ENCODE measurements at places on chromosomes 4 and X.

DNA sequence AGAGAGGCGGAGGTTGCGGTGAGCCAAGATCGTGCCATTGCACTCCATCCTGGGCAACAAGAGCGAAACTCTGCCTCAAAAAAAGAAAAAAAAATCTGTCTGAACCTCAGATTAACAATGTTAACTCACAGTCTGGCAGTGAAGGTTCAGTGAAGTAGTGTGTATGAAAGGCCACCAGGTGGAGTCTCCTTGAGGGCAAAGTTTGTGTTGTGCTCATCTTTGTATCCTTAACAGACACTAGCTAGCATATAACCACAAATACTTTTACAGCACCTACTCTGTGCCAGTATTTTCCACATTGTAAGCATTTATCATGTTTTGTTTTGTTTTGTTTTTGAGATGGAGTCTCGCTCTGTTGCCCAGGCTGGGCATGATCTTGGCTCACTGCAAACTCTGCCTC, 46.0 kb upstream of the MGST2 start:
- DNase-seq: no peak

- DNase-seq: no peak
Observed at GRCh38 chr4:138689187-138689586, 326.4 kb upstream of the NOCT start.

DNA sequence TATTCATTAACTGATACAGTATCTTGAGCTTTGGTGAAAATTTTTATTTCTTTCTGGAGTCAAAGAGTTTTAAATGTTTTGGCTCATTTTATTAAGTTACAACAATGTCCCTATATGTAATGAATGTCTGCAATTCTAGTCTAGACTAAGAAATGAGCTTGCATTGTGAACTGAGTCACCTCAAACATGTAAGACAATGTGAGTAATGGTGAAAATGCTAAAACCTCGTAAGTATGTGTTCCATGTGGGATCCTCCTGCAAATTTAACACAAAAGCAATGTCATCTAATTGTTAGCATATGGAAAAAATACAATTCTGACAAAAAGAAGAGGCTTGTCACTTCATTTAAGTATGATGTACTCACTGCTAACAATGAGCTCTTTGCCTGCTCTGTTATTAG, 480.5 kb upstream of the FSTL5 start:
- no peak for DNase-seq

GRCh38 chrX:30895370-30895769, 6.3 kb upstream of the TAB3 start:
- no peak for DNase-seq

DNA sequence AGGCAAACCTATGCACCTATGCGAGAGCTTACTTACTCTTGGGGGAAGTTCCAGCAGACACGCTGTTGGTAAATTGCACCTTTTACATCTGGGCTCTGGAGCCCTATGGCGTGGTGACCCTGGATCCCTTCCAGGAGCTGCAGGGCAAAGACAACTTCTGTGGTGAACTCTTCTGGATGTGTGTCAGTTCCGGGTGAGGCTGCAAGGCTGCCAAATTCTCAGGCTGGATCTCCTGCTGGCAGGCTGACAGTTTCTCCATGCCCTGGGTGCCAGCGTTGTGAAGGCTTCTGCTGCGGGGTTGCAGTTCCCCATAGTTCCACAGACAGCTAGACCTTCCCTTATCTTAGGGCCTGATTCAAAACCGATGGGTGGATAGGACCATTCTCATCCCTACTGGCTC, 37.9 kb downstream of the RAP2C start:
- DNase-seq: no peak

- DNase-seq: no peak
Observed at GRCh38 chr4:73891739-73892405, 22.7 kb downstream of the CXCL1 start.

DNA sequence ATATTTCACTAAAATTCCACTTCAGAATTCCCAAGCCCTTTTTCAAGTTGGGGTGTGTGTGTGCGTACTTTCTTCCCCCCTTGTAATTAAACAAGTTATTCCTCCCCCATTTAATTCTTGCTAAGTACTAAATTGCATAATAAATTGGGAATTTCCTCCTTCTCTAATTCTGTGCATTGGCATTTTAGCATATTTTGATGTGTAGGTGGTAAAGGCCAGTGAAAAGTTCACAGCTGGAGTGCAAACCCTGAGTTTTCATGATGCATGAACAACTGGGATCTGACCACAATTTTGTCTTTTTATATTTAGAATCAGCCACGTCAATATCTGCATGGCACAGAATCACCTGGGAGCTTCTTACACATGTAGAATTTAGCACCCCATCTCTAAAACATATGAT, 18.5 kb downstream of the ANXA3 start:
- DNase-seq: no peak

DNA sequence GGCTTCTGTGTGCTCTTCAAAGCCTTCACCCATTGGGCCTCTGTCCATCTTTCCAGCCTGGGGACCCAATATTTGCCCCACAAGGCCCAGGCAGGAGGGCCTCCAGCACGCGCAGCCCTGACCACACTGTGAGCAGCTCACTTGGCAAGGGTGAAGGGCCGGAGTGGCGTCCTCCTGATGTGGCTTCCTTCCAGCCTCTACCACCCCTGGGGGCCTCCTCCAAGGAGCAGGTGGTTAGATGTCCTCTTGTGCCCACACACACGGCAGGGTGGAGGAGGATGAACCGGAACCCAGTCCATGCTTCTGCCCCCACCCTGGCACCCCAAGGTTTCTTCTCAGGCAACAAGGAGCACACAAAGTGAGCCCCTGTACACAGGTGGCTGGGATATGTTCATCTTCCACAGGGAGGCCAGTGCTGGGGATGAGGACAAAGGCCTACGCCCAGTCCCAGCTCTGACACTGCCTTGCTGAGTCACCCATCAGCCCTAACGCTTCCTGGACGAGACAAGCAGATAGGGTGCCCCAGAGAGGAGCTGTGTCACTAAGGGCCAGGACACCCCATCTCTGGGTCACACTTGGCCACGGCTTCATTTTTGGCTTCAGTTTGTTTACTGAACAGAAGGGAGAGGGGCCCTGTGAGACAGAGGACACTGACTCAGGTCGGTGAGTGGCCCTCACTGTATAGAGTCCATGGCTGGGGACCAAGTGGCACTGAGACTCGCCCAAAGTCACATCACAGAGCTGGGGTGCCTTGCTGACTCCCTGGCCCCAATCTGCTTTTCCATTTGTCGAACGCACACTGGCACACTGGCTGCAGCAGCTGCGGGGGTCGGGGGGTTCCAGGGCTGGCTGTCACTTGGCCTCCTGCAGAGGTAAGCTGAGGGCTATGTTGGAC, 1.9 kb downstream of the UBL4A start:
- DNase-seq: no peak

DNA sequence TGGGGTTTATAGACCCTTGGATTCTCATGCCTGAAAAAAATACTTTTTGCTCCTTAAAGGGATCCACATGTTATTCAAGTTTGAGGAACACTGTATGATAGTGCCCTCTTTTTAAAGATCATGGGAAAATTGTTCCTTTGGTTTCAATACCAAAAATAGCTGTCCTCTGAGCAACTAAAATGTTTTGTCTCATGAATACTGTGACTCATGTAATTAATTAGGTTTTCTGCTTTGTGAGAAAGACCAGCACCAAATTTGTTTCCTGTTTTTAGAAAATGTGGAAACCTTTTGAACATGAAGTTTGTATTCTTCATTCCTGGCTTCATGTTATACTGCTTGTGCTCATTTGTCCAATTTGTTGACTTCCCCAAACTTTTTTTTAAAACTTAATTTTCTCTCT, 127.6 kb upstream of the SH3RF1 start:
- no peak for DNase-seq

- no peak for DNase-seq
Observed at GRCh38 chrX:41785685-41786084, 61.7 kb downstream of the GPR82 start.

GRCh38 chr4:155237567-155237966, 29.1 kb downstream of the NPY2R start:
- DNase-seq: no peak

GRCh38 chrX:38382663-38383062, 30.3 kb downstream of the OTC start:
- DNase-seq: no peak

- DNase-seq: no peak
Observed at GRCh38 chr4:74524985-74525384, 80.0 kb downstream of the AREG start.

GRCh38 chr4:17869327-17869726, 58.5 kb downstream of the NCAPG start:
- DNase-seq: no peak

- no peak for DNase-seq
Observed at GRCh38 chrX:23993012-23993633, 33.9 kb downstream of the KLHL15 start.

GRCh38 chr4:80576796-80577195, 241.3 kb downstream of the CFAP299 start:
- DNase-seq: no peak

DNA sequence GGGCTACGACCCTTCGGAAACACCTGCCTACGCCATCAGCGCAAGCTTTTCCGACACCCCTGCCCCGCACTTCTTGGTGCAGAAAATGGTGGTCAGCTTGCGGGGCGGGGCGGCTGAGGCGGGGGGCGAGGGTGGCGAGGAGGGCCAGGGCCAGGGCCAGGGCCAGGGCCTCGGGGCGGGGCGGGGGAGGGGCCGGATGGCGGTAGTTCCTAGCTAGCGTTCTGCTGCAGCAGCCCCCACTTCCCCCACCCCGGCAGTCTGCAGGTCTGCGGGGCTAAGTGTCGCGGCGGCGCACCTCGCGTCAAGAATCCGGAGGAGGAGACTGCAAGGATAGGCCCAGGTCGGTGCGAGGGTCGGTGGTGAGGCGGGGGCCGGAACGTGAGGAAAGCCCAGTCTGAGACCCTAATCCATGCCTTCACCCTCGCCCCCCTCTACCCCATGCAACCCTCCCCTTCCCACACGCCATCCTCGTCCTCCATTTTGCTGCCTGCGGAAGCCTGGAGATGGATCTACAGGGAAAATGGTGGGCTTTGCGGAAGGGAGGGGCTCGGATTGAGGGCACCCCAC, 600 bp downstream of the BEX4 start:
- DNase-seq: no peak

DNA sequence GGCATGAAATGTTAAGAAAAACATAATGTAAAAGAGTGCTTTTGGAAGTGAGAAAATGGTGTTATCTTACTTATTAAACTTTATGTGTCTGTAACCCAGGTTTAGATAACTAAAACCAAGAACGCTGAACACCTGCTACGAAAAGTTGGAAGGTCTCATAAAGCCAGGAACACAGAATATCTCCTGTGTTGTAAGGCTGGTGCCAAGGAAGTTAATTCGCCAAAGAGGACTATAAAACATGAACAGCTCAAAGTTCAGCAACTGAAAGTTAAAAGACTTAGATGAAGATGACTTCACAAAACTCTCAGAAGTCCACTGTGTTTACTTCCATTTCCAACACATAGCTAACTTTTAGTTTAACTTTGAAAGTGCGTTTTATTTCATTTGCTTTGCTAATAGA, 54.3 kb downstream of the GPRIN3 start:
- no peak for DNase-seq

DNA sequence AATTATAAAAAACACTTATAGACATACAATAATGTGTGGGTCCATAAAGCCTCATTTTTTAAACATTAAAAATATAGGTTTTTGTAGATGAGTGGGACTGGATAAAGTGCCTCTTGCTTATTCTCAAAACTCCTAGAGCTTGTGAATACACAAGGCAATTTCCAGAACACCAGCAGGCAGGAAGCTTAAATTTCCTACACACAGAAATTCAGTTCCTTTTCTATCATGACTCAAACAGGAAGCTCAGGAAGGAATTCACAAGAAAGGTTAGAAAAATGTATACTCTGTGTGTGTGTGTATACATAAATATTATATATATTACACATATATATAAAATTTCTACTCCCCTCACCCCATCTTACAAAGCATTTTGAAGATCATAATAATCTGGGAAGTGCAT, 11.3 kb downstream of the MAGEB6 start:
- DNase-seq: no peak

- no peak for DNase-seq
Observed at GRCh38 chr4:145130788-145131399, 32.8 kb downstream of the ABCE1 start.
